Type B pancreatic cell (in vitro differentiated cells): ENCODE measurements at places on chromosomes 12 and 14. TPM values are rescaled to one million over a fixed set of nuclear protein-coding genes. Genes with fewer than 3 reads are reported as not detected.

DNA sequence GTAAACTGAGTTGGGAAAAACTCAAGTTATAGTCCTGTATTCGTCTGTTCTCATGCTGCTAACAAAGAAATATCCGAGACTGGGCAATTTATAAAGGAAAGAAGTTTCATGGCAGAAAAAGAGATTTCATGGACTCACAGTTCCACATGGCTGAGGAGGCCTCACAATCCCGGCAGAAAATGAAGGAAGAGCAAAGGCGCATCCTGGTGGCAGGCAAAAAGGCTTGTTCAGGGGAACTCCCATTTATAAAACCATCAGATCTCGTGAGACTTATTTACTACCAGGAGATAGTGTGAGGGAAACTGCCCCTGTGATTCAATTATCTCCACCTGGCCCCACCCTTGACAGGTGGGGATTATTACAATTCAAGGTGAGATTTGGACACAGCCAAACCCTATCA, 292.6 kb upstream of the SYT1 start:
- H3K4me1 ChIP-seq, result peaks cover 6% of the 10 kb centered on the region
- H3K36me3 ChIP-seq, result no peaks in the 10 kb centered on the region
- H3K27me3 ChIP-seq, result no peaks in the 10 kb centered on the region
- no peak overlapping the region for H3K4me3 ChIP-seq
- H3K27ac ChIP-seq, result no peak overlapping the region

- DNase-seq, result no peak
- no peaks in the 10 kb centered on the region for H3K4me1 ChIP-seq
- no peak overlapping the region for H3K27ac ChIP-seq
- no peak overlapping the region for H3K4me3 ChIP-seq
- H3K27me3 ChIP-seq, result no peaks in the 10 kb centered on the region
Measured at GRCh38 chr14:89146274-89146673, 270.8 kb downstream of the FOXN3 start.

The CLEC7A gene
- 1.8 and 16.2 TPM in 2 replicates for total RNA-seq

GRCh38 chr12:102992720-102993119, 35.2 kb downstream of the ASCL1 start:
- no peak for DNase-seq
- no peaks in the 10 kb centered on the region for H3K4me1 ChIP-seq
- peaks cover 17% of the 10 kb centered on the region for H3K27me3 ChIP-seq

DNA sequence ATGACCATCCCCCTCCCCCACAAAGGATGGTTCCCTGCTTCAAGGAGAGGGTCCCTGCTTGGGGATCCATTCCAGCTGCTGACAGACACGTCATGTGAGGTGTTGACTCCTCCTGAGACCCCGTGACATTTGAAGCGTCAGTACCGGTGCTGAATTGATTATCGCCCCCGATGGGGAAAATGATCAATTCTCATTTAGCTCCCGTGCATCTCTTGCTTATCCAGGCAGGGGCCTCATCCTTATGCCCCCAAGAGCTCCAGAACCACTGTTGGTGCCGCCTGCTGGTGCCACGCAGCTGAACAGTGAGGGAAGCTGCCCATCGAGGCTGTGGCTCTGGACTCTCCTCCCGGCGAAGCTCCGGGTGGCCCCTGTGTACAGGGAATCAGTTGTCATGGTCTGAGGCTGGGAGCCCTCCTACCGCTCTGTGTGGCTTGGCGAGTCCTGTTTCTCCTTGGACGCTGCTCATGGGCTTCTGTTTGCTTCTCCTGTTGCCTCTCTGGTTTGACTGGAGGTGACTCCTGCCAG, 4.6 kb downstream of the KIF26A start:
- H3K4me3 ChIP-seq, result no peak overlapping the region
- no peak overlapping the region for H3K27ac ChIP-seq
- H3K27me3 ChIP-seq, result peaks cover 9% of the 10 kb centered on the region
- DNase-seq, result no peak
- H3K4me1 ChIP-seq, result peaks cover 17% of the 10 kb centered on the region

GRCh38 chr12:113207613-113208040, 13.6 kb upstream of the TPCN1 start:
- H3K27ac ChIP-seq, result no peak overlapping the region
- no peak overlapping the region for H3K4me3 ChIP-seq
- H3K27me3 ChIP-seq, result no peaks in the 10 kb centered on the region
- H3K4me1 ChIP-seq, result peaks cover 4% of the 10 kb centered on the region
- peaks cover 9% of the 10 kb centered on the region for H3K36me3 ChIP-seq

GRCh38 chr14:35333264-35333730, 41.1 kb downstream of the PSMA6 start:
- H3K27ac ChIP-seq, result peak overlapping the region; percentile 99
- no peak for DNase-seq
- peak overlapping the region; percentile 79 for H3K4me3 ChIP-seq
- no peaks in the 10 kb centered on the region for H3K36me3 ChIP-seq

DNA sequence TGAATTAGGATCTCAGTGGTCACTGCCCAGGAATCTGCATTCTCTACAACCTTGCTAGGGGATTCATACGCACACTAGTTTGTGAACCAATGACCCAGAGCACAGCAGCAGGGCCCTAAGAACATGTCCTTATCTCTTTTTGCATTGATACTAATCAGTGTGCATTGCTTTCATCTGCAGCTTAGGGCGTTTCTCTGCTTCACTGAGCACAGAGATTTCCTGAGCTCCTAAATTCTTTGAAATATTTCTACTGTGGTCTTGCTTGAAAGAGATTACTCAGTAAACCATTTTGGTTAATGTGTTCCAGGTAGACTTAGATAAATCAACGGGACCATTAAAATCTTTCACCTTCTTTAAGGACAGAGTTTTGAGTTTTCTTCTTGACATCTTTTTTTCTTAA, 351.3 kb upstream of the KITLG start:
- H3K4me3 ChIP-seq, result no peak overlapping the region
- peaks cover 25% of the 10 kb centered on the region for H3K4me1 ChIP-seq
- no peaks in the 10 kb centered on the region for H3K27me3 ChIP-seq
- DNase-seq, result no peak
- no peaks in the 10 kb centered on the region for H3K36me3 ChIP-seq

- no peaks in the 10 kb centered on the region for H3K4me1 ChIP-seq
- H3K4me3 ChIP-seq, result peak overlapping the region; percentile 69
- peaks cover 51% of the 10 kb centered on the region for H3K27me3 ChIP-seq
- no peaks in the 10 kb centered on the region for H3K36me3 ChIP-seq
- no peak for DNase-seq
Measured at GRCh38 chr14:104115691-104116287, 22.6 kb upstream of the KIF26A start.

DNA sequence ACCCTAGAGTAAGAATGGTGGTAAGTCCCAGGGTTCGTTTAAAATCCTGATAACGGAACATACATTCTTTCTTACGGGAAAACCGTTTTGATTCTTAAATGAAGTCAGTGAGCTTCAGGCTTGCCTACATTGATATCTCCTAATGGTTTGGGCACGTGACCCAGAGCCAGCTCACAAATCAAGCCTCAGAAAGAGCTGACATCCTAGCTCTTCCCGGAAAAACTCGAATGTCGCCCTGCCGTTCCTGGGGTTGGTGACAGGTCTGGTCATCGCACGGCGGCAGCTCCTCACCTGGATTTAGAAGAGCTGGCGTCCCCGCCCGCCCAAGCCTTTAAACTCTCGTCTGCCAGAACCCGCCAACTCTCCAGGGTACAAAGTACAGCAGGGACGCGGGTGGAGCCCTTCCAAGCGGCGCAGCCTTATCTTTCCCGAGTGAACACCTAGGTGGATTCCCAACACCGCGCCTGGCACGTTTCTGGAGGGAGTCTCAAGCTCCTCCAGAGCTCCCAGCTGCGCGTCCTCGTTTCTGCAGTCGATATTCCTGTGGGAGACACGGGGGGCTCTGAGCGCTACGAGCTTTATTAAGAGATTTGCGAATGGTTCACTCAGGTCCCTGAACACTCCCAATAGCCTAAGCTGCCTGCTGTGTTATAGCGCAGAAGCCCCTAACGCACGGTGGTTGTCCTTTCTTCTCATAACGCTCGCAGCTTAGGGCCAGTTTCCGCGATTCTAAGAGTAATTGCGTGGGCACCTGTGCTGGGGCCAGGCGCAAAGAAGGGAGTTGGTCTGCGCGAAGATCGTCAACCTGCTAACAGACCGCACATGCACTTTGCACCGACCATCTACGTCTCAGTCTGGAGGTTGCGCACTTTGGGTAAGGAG, at the start of gene SSTR1:
Gene SSTR1 (plus strand): TSS at position 169 of the 882 bp plus-strand sequence. CDS start 1,486 bp downstream, outside the sequence.
- DNase-seq, result no peak
- H3K4me3 ChIP-seq, result peak within 1 kb of the TSS; percentile 88
- peaks cover 82% of the 10 kb centered on the region for H3K27me3 ChIP-seq
- H3K36me3 ChIP-seq, result peaks cover 5% of the 10 kb centered on the region
- H3K27ac ChIP-seq, result peak within 1 kb of the TSS; percentile 77
- H3K4me1 ChIP-seq, result peaks cover 10% of the 10 kb centered on the region

GRCh38 chr14:98947911-98948595, 323.9 kb downstream of the BCL11B start:
- H3K27me3 ChIP-seq, result peaks cover 3% of the 10 kb centered on the region
- peaks cover 30% of the 10 kb centered on the region for H3K4me1 ChIP-seq
- H3K27ac ChIP-seq, result no peak overlapping the region
- H3K4me3 ChIP-seq, result no peak overlapping the region

The HHIPL1 gene
- 0.19 and 1.4 TPM in 2 replicates for total RNA-seq

DNA sequence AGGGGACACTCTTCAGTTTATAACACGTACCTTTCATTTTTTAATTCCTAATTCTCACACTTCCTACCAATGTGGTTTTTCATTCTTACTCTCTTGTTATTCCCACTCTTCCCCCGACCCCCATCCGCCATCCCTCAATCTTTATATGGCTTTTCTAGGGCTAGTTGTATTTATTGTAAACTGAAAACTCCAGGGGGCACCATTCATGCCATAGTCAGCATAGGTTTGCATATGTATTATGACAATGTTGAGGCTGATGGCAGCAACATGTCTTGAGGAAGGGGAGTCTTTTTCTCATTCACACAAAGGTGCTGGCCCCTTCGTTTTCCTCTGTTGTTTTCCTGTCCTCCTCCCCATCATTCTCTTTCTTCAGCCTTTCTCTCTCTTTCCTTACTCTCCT, 27.7 kb upstream of the LTA4H start:
- H3K4me3 ChIP-seq, result no peak overlapping the region
- no peaks in the 10 kb centered on the region for H3K36me3 ChIP-seq
- no peak overlapping the region for H3K27ac ChIP-seq
- H3K4me1 ChIP-seq, result no peaks in the 10 kb centered on the region

DNA sequence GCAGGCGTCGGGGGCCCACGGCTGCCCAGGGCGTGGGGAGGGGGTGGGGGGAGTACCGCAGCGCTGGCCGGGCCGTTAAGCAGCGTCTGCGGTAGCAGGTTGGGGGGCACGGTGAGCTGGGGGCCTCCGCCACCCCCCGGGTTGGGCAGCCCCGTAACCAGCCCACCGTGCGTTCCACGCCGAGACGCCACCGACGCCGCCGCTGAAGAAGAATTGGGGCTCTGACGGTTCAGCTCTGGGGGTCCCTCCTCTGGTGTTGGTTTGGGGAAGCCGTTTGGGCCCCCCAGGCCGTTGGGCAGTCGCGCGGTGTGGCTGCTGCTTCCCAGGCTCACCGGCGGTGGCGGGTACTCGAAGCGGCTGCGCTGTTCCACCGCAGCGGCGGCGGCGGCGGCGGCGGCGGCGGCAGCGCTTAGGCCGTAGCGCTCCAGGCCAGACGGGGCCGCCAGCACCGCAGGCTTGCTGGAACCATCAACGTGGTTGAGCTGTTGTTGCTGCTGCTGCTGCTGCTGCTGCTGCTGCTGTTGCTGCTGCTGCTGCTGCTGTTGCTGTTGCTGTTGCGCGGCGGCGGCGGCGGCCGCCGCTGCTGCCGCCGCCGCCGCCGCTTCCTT, 1.5 kb downstream of the IRF2BPL start:
- peak overlapping the region; percentile 91 for H3K4me3 ChIP-seq
- H3K27me3 ChIP-seq, result peaks cover 6% of the 10 kb centered on the region
- DNase-seq, result no peak
- peak overlapping the region; percentile 61 for H3K27ac ChIP-seq
- H3K4me1 ChIP-seq, result peaks cover 49% of the 10 kb centered on the region
- H3K36me3 ChIP-seq, result peaks cover 15% of the 10 kb centered on the region

DNA sequence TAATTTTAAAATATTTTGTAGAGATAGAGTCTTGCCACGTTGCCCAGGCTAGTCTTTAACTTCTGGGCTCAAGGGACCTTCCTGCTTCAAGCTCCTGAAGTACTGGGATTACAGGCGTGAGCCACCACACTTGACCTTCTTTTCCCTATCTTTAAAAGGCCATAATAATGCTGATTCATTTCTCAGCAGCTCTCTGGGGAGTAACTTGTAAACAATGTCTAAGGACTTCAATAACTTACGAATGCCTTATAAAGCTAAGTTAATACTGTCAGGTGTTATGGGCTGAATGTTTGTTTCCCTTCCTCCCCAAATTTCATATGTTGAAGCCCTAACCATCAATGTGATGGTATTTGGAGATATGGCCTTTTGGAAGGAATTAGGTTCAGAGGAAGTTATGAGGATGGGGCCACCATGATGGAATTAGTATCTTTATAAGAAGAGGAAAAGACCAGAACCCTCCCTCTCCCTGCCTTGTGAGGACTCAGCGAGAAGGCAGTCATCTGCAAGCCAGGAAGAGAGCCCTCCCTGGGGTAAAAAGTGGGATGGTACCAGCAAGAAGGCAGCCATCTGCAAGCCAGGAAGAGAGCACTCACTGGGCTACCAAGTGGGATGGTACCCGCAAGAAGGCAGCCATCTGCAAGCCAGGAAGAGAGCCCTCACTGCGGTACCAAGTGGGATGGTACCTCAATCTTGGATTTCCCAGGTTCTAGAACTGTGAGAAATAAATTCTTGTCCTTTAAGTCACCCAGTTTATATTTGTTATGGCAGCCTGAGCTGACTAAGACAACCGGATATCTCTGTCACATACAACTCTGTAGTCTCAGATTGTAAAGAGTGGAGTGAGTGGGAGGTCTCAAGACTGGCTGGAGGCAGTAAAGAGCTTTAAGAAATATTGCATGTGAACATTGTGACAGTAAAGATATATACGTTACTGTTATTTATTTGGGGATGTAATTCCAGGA, 16.3 kb upstream of the YBX3 start:
- DNase-seq, result no peak
- no peak overlapping the region for H3K4me3 ChIP-seq
- H3K27me3 ChIP-seq, result peaks cover 26% of the 10 kb centered on the region
- no peaks in the 10 kb centered on the region for H3K36me3 ChIP-seq
- H3K27ac ChIP-seq, result peak overlapping the region; percentile 19

- H3K36me3 ChIP-seq, result peaks cover under 1% of the 10 kb centered on the region
- no peak overlapping the region for H3K27ac ChIP-seq
- H3K27me3 ChIP-seq, result peaks cover 7% of the 10 kb centered on the region
- DNase-seq, result no peak
Measured at GRCh38 chr12:56990648-56991318, 15.6 kb downstream of the ZBTB39 start.

GRCh38 chr12:12582895-12583303, 20.2 kb upstream of the DUSP16 start:
- H3K27me3 ChIP-seq, result no peaks in the 10 kb centered on the region
- H3K27ac ChIP-seq, result peak overlapping the region; percentile 95
- peaks cover 4% of the 10 kb centered on the region for H3K36me3 ChIP-seq

GRCh38 chr14:49280566-49280965, 305.6 kb downstream of the RPS29 start:
- H3K27ac ChIP-seq, result no peak overlapping the region
- H3K4me1 ChIP-seq, result no peaks in the 10 kb centered on the region
- DNase-seq, result no peak
- no peak overlapping the region for H3K4me3 ChIP-seq
- H3K36me3 ChIP-seq, result no peaks in the 10 kb centered on the region
